Activated CD8-positive, alpha-beta memory T cell treated with anti-CD3 and anti-CD28 coated beads for 48 hours (primary cell): ENCODE measurements at places on chromosomes 1 and 21.
A peak's percentile ranks its signal among the peaks of the same experiment; 100 is the strongest.

GRCh38 chr1:54547601-54548388 is at the start of gene ACOT11:
ACOT11 (plus strand) TSS chr1:54548228; CDS start chr1:54548310, 82 bp downstream.
- no peak for DNase-seq

DNA sequence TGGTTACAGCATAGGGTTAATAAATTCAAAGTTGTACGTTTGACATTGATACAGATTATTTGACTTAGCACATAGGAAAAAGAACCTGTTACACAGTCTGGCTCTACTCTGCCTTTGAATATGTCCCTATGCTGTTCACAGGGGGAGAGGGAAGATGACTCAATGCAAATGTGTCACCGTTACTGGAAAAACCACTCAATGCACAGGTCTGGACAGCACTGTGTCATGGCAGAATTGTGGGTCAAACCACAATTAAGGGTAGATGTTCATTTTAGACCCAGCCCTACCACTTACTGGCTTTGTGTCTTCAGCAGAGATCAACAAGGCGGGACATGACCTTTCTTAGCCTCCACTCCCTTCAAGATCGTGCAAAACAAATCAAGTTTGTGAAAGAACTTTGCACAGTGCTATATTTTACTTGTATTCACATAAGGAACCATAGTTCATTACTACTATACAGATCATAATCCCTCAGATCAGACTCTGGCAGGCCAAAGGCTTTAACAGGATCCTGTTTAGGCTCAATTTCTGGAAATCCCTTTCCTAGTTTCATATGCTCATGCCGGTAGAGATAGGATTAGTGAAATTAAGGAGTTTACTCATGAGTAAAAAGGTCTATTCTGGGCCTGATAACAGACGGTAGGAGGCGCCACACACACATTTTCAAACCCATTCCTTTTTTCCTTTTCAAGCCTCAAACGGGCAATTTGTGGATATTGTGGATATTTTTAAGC is 22.1 kb downstream of the EIF2D start:
- no peak for DNase-seq

- DNase-seq: peak; percentile 68
Measured at GRCh38 chr1:234842726-234843641, 233.0 kb upstream of the IRF2BP2 start.

DNA sequence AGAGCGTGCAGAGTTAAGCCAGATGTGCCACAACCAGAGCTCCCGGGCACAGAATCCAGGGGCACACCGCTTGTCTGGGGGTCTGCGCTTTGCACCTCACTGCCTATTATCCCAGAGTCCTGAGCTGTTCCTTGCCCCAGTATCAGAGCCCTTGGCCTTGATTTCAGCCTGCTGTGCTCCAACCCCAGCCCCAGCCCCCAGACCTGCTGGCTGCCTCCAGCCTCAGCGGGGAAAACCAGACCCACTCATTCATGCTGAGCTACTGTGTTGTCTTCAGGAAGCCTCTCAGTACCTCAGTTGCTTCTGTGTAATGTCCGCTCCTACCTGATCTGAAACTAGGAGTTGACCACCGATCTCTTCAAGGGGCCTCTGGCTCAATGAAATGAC is 1.1 kb downstream of the IKBKE start:
- no peak for DNase-seq

GRCh38 chr1:204348722-204349121 is 11.0 kb downstream of the PLEKHA6 start:
- no peak for DNase-seq

DNA sequence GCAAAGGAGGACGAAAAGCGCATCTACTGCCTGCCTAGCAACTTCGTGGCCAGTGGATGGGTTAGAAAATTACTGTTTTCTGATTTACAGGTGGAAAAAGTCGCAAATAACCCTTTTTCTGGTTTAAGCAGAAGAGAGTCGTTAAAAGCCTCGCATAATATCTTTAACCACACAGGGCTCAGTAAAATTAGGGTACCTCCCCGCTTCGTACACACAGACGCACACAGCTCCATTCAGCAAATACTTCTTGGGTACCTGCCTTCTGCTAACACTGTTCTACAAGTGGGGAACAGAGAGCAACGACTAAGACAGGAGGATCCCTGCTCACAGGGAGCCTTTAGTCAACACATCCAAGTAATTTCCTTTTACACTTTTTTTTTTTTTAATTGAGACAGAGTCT is 704 bp downstream of the ALG6 start:
- DNase-seq: no peak

GRCh38 chr1:169726851-169727250 is 7.0 kb downstream of the SELE start:
- no peak for DNase-seq

DNA sequence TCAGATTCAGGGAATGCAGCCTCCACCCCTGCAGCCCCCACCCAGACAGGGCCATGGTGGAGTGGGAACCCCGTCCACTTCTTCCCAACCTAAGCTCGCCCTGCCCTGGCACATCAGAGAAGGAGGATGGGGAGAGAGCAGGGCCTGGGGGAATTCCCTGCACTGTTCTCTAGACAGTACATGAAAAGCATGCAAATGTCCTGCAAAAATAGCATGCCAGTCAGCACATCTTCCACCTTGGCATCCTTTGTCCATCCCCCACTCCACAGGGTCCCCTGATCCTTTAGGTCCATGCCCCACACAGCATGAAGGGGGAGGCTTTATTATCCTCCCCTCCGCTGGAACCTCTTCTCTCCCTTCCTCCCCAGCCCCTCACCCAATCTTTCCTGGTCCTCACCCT is 35.0 kb upstream of the RD3 start:
- DNase-seq: no peak

GRCh38 chr1:155133799-155134281 is 1.8 kb upstream of the SLC50A1 start:
- no peak for DNase-seq

GRCh38 chr1:166164995-166165660 is 1.7 kb downstream of the FAM78B start:
- no peak for DNase-seq

- DNase-seq: no peak
Measured at GRCh38 chr1:109717729-109718128, 5.7 kb downstream of the GSTM5 start.

- peak; percentile 35 for DNase-seq
Measured at GRCh38 chr1:235074523-235075047, 54.1 kb downstream of the TOMM20 start.

- peak; percentile 49 for DNase-seq
Measured at GRCh38 chr21:42002421-42002958, 7.7 kb downstream of the ZBTB21 start.

GRCh38 chr1:220942278-220942677 is 63.0 kb downstream of the HLX start:
- no peak for DNase-seq

DNA sequence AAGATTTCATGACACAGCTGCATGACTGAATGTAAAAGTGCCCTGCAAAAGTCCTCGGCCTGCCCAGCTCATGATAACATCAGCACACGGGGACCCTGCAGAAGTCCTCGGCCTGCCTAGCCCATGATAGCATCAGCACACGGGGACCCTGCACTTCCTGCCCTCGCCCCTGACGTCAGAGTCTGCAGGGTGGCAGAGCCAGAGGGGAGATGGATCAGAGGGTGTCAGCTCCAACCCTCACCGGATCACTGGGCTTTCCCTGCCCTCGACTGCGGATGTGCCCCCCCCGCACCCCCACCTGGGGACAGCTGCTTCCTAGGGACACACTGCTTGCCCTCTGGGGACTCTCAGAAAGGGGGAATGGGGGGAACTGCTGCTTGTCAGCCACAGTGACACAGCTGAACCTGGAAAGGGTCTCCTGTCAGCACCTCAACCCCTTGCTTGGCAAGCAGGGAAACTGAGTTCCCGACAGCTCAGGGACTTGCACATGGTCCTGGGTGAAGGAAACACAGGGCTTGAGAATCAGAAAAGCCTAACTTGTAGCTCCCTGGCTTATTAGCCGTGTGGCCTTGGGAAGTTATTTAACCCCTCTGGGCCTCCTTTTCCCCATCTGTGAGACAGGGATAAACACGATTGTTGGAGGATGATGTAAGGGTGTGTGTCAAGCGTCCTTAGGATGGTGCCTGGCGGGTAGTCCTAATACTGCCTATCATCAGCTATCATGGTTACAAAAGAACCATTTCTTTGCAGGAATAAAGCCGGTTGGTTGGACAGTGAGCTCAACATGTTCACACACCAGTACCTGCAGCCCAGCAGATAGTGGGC is 8.3 kb upstream of the MIIP start:
- no peak for DNase-seq

DNA sequence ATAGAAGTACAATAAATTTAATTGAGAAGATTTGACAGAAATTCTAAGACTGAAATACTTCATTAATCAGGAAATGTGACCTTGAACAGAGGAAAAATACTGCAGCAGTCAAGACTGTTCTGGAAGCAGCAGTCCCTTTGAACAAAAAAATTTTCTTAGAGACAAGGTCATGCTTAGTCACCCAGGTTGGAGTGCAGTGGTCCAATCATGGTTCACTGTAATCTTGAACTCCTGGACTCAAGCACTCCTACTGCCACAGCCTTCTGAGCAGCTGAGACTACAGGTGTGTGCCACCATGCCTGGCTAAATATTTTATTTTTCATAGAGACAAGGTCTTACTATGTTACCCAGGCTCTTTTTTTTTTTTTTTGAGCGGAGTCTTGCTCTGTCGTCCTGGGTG is 1.9 kb upstream of the CCDC30 start:
- DNase-seq: no peak
